ENCODE measurements at places on chromosomes 6 and 20.

GRCh38 chr20:7765221-7765620, 175.0 kb downstream of the HAO1 start:
- no peak for DNase-seq

- DNase-seq = no peak
Measured at GRCh38 chr6:17385660-17386059, 7.7 kb upstream of the CAP2 start.

- no peak for DNase-seq
Measured at GRCh38 chr6:78525976-78526375, 341.4 kb upstream of the IRAK1BP1 start.

- DNase-seq = no peak
Measured at GRCh38 chr6:128725271-128726233, 157.4 kb upstream of the LAMA2 start.

DNA sequence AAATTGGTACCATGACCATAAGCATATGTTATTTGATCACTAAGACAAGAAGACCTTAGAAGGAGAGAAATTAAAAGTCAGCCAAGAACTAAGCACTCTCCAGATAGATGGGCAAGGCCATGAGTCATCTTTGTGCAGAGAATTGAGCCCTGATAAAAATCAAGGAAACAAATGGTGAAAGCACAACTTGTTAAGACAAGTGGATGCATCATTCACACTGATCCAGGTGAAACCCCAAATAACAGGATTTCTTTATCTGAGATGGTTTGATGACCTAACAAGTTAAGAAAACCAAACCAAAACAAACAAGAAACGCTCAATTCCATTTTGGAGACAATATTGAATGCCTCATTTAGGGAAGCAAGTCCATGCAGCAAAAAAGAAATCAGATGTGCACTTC, 121.6 kb downstream of the ADAT2 start:
- no peak for DNase-seq

- DNase-seq = no peak
Measured at GRCh38 chr6:119333707-119334295, 15.8 kb downstream of the MAN1A1 start.

GRCh38 chr6:47308198-47308517, 1.5 kb downstream of the TNFRSF21 start:
- DNase-seq = no peak

Data from stimulated activated CD8-positive, alpha-beta memory T cell treated with anti-CD3 and anti-CD28 coated beads, Interleukin-15, amount 100 ng/mL, for 4 hours (primary cell).